ENCODE measurements at places on chromosomes 2 and 18.
A peak's percentile ranks its signal among the peaks of the same experiment; 100 is the strongest.

- no peaks in the 10 kb centered on the region for H3K36me3 ChIP-seq
- H3K27me3 ChIP-seq: peaks cover 5% of the 10 kb centered on the region
These were observed 27.6 kb upstream of the STAT1 start for GRCh38 chr2:191041418-191042161.

- H3K27ac ChIP-seq: no peak overlapping the region
- no peaks in the 10 kb centered on the region for H3K27me3 ChIP-seq
- no peaks in the 10 kb centered on the region for H3K4me1 ChIP-seq
- DNase-seq: no peak
These were observed 506.6 kb upstream of the SPHKAP start for GRCh38 chr2:228688007-228688645.

GRCh38 chr18:59437851-59438569 is 78.9 kb upstream of the LMAN1 start:
- no peak overlapping the region for H3K4me3 ChIP-seq
- no peaks in the 10 kb centered on the region for H3K4me1 ChIP-seq
- H3K27ac ChIP-seq: no peak overlapping the region
- no peaks in the 10 kb centered on the region for H3K36me3 ChIP-seq

DNA sequence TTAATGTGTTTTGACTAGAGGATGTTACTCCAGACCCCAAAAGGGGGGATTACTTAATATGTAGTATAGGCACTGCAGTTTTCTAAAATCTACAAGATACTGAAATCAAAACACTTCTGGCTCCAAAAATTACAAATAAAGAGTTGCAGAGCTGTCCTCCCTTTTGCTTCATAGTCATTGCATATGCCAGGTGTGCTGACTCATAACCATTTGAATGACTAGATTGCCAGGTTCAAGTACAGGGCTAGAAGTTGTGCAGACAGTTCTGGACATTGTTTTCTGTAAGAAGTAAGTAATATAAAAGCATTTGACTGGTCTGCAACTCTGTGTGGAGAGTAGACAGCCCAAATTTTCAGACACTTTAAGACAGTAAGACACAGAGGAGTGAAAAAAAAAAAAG is 6.7 kb downstream of the CWC22 start:
- H3K27me3 ChIP-seq: no peaks in the 10 kb centered on the region
- no peaks in the 10 kb centered on the region for H3K36me3 ChIP-seq
- no peak overlapping the region for H3K27ac ChIP-seq
- no peak for DNase-seq

DNA sequence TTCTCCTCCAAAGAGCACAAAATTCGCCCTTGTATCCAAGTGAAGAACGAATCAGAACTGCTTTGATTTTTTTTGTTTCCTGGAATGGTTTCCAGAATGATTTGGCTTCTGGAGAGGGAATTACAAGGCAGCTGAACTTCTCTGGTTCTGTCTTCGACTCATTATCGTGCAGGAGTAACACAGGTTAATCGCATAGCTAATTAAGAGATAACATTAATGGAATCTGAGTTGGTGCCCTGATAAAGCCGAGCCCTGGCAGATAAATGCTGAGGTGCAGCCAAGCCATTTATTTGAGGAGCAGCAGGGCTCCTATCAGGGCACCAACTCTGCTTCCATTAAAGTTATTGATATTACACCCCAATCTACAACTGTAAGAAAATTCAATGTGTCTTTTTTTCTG is 433.7 kb downstream of the ZNF521 start:
- no peaks in the 10 kb centered on the region for H3K27me3 ChIP-seq
- no peaks in the 10 kb centered on the region for H3K36me3 ChIP-seq
- no peak overlapping the region for H3K4me3 ChIP-seq
- H3K27ac ChIP-seq: no peak overlapping the region
- no peak for DNase-seq

GRCh38 chr18:25282282-25282681 is 69.7 kb downstream of the ZNF521 start:
- no peak for DNase-seq
- no peak overlapping the region for H3K4me3 ChIP-seq
- H3K36me3 ChIP-seq: no peaks in the 10 kb centered on the region
- H3K27ac ChIP-seq: peak overlapping the region; percentile 87
- H3K27me3 ChIP-seq: no peaks in the 10 kb centered on the region
- H3K4me1 ChIP-seq: peaks cover 94% of the 10 kb centered on the region

- H3K4me3 ChIP-seq: no peak overlapping the region
- no peak for DNase-seq
- H3K27me3 ChIP-seq: peaks cover 21% of the 10 kb centered on the region
- no peak overlapping the region for H3K27ac ChIP-seq
These were observed 927.6 kb upstream of the FANCL start for GRCh38 chr2:59168766-59169165.

DNA sequence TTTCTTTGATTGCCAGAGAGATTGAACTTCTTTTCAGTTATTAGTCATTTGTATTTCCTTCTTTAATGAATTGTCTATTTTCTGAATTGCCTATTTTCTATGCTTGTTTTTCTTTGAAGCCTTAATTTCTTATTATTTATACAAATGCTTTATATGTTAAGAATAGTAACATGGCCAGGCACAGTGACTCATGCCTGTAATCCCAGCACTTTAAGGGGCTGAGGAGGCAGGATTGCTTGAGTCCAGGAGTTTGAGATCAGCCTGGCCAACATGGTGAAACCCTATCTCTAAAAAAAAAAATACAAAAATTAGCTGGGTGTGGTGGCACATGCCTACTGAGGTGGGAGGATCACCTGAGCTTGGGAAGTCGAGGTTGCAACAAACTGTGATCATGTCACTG is 4.7 kb upstream of the RAB11FIP5 start:
- no peak overlapping the region for H3K4me3 ChIP-seq
- no peaks in the 10 kb centered on the region for H3K27me3 ChIP-seq

GRCh38 chr2:159998961-159999360 is 63.5 kb downstream of the PLA2R1 start:
- H3K27ac ChIP-seq: no peak overlapping the region
- H3K4me1 ChIP-seq: peaks cover 20% of the 10 kb centered on the region
- DNase-seq: no peak
- no peak overlapping the region for H3K4me3 ChIP-seq
- H3K27me3 ChIP-seq: no peaks in the 10 kb centered on the region
- H3K36me3 ChIP-seq: no peaks in the 10 kb centered on the region

- DNase-seq: no peak
- H3K4me1 ChIP-seq: peaks cover 12% of the 10 kb centered on the region
- no peaks in the 10 kb centered on the region for H3K36me3 ChIP-seq
- no peaks in the 10 kb centered on the region for H3K27me3 ChIP-seq
- no peak overlapping the region for H3K27ac ChIP-seq
These were observed 3.7 kb upstream of the CEBPZOS start for GRCh38 chr2:37192551-37192950.

- no peaks in the 10 kb centered on the region for H3K4me1 ChIP-seq
- no peaks in the 10 kb centered on the region for H3K27me3 ChIP-seq
- no peak overlapping the region for H3K27ac ChIP-seq
- no peak for DNase-seq
These were observed 18.2 kb upstream of the MBOAT2 start for GRCh38 chr2:9021563-9022211.

DNA sequence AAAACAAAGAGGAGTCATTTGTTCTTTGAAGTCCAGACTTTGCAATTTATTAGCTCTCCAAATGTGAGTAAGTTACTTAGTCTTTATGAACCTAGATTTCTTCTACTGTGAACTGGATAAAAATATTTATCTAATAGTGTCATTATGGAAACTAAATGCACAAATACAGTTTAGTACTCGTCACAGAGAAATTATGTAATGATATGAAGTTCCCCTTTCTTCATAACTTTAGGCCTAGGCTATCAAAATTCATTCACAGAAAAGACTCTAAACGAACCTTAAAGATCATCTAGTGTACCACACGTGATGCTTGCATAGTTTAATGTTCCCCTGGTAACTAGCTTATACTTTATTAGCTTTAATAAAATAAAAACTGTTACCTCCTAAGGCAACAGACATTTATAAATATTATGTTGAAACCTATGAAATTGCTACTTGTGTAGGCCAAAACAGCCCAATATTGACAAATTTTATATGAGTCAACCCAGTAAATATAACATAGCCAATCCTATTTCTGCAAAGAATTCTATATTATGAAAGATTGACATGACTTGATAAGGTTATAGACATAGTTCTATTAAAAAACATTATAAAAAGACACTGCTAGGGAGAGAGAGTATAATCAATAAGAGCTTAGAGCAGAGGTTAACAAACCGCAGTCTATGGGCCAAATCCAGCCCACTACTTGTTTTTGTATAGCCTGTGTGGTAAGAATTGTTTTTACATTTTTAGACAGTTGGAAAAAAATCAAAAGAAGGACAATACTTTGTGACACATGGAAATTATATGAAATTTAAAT is 44.9 kb upstream of the ITPRID2 start:
- no peak overlapping the region for H3K27ac ChIP-seq
- H3K4me1 ChIP-seq: peaks cover 14% of the 10 kb centered on the region
- no peak overlapping the region for H3K4me3 ChIP-seq
- no peak for DNase-seq

DNA sequence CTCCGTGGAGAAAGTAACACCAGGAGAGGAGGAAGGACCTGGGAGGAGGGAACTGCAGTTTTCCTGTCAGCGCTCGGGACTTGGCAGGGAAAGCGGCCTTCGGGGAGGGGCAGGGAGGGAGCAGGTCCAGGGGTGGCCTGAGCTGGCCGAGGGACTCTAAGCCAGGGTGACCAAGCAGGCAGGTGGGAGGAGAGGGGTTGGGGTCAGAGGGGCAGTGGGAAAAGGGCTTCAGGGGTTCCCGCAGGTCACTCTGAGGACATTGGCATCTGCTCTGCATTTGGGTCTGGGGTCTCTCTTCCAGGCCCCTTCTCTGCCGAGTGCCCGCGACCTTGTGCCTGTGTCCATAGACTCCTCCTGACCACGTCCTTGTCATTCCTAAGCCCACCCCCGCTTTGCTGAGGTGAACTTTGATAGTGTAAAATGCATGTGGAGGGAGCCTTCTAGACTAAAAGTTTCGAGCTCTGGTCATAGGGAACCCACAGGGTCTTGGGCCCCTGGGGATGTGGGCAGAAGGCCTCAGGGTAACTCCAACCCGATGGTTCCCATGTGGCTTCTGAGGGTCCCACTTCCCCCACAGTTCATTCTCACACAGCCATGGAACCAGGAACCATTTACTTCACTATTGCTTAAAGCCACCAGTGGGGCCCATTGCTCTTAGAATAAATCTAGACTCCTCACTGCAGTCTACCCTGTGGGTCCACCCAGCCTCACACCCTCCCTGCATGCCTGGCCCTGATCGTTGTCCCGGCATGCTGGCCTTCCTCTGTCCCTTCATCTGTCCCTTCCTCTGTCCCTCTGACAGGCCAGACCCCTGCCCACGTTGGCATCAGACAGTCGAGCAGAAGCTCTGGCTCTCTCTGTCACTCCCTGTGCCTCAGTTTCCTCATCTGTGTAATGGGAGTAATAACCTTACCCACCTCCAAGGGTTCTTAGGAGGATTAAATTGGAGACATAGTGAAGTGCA is 229.2 kb downstream of the SEPTIN10 start:
- H3K27ac ChIP-seq: no peak overlapping the region
- H3K36me3 ChIP-seq: no peaks in the 10 kb centered on the region
- DNase-seq: peak; percentile 41
- H3K27me3 ChIP-seq: no peaks in the 10 kb centered on the region
- peaks cover 49% of the 10 kb centered on the region for H3K4me1 ChIP-seq

- H3K27ac ChIP-seq: no peak overlapping the region
- H3K36me3 ChIP-seq: no peaks in the 10 kb centered on the region
- DNase-seq: no peak
- no peaks in the 10 kb centered on the region for H3K27me3 ChIP-seq
These were observed 186.4 kb downstream of the PIK3C3 start for GRCh38 chr18:42141439-42141838.

GRCh38 chr2:240688553-240688919 is 3.1 kb upstream of the AQP12A start:
- no peak for DNase-seq
- H3K36me3 ChIP-seq: no peaks in the 10 kb centered on the region
- H3K4me3 ChIP-seq: no peak overlapping the region
- peaks cover 27% of the 10 kb centered on the region for H3K27me3 ChIP-seq
- no peaks in the 10 kb centered on the region for H3K4me1 ChIP-seq

GRCh38 chr2:118056165-118056534 is 32.1 kb upstream of the INSIG2 start:
- no peak for DNase-seq
- H3K4me1 ChIP-seq: no peaks in the 10 kb centered on the region
- H3K27ac ChIP-seq: no peak overlapping the region
- no peak overlapping the region for H3K4me3 ChIP-seq
- H3K27me3 ChIP-seq: peaks cover 89% of the 10 kb centered on the region
- no peaks in the 10 kb centered on the region for H3K36me3 ChIP-seq

DNA sequence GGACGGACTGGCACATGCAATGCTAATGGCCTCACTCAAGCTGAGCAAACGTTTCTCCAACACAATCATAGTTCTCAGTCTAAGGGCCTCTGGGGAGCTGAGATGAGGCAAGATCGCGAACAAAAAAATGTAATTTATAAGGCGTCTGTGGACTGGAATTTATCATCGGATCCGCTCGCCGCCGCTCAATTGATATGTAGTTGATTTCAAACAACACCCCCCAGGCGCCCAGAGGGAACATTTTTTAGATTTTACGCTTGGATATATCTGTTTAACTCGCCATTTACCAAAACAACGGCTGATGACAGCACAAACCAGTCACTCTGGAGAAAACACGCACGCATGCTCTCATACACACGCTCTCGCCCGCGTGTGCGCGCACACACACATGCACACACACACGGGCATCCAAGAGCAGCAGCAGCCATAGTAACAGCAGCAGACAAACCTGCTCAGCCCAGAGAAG is 335.8 kb downstream of the SMAD2 start:
- peaks cover 91% of the 10 kb centered on the region for H3K27me3 ChIP-seq
- H3K27ac ChIP-seq: no peak overlapping the region
- no peak overlapping the region for H3K4me3 ChIP-seq

DNA sequence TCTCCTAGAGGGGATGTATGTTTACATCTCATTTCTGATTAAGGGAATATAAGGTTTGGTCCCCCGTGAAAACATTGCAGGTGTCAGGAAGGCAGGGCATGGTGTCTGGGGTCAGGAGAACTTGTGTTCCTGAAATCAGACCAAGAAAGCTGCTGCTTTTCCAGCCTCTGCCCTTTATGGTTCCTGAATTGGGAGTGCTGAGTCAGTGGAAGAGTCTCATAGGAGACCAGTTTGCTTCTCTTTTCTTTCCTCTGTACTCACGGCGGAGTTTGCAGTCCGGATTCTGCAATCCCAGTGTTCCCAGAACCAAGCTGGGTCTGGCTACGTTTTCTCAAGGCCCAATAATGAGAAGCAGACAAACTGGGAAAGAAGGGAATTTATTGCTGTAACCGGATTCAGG is 5.1 kb upstream of the MARCO start:
- no peak overlapping the region for H3K27ac ChIP-seq
- H3K4me1 ChIP-seq: no peaks in the 10 kb centered on the region
- no peaks in the 10 kb centered on the region for H3K36me3 ChIP-seq
- peaks cover 15% of the 10 kb centered on the region for H3K27me3 ChIP-seq

- no peak overlapping the region for H3K27ac ChIP-seq
- H3K4me3 ChIP-seq: no peak overlapping the region
- H3K4me1 ChIP-seq: peaks cover 37% of the 10 kb centered on the region
- H3K27me3 ChIP-seq: peaks cover 100% of the 10 kb centered on the region
- no peaks in the 10 kb centered on the region for H3K36me3 ChIP-seq
These were observed 3.2 kb downstream of the GLI2 start for GRCh38 chr2:120738786-120739437.

GRCh38 chr2:214215107-214215506 is 195.7 kb upstream of the VWC2L start:
- no peaks in the 10 kb centered on the region for H3K36me3 ChIP-seq
- H3K27me3 ChIP-seq: no peaks in the 10 kb centered on the region
- H3K27ac ChIP-seq: no peak overlapping the region
- H3K4me1 ChIP-seq: no peaks in the 10 kb centered on the region

GRCh38 chr18:50441501-50441900 is 66.7 kb downstream of the SKA1 start:
- no peak overlapping the region for H3K4me3 ChIP-seq
- no peaks in the 10 kb centered on the region for H3K27me3 ChIP-seq
- H3K36me3 ChIP-seq: no peaks in the 10 kb centered on the region
- H3K27ac ChIP-seq: no peak overlapping the region
- no peaks in the 10 kb centered on the region for H3K4me1 ChIP-seq

All from left ventricle myocardium inferior (tissue), 1 donor.